ENCODE measurements at places on chromosomes 4 and X.

DNA sequence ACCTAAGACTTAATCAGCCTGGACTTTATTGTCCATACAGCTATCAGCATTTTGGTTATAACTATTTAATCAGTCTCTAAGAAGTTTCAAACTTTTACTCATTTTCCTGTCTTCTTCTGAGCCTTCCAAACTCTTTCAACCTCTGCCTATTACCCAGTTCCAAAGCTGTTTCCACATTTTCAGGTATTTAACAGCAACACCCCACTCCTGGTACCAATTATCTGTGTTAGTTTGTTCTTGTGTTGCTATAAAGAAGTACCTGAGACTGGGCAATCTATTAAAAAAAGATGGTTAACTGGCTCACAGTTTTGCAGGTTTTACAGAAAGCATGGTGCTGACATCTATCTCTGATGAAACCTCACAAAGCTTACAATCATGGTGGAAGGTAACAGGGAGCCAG, 195.6 kb downstream of the NPNT start:
- DNase-seq: no peak

- peak; percentile 70 for DNase-seq
These were observed 488 bp downstream of the SLC25A5 start for GRCh38 chrX:119468551-119469312.

GRCh38 chr4:163335384-163335783, 3.0 kb upstream of the NPY1R start:
- DNase-seq: no peak

GRCh38 chr4:119028296-119028695, 107.3 kb upstream of the MYOZ2 start:
- DNase-seq: no peak

GRCh38 chr4:18815779-18816173, 794.2 kb upstream of the LCORL start:
- no peak for DNase-seq

GRCh38 chrX:56987741-56988140, 7.6 kb downstream of the SPIN3 start:
- no peak for DNase-seq

GRCh38 chrX:16822723-16823122, 36.5 kb downstream of the TXLNG start:
- DNase-seq: no peak

DNA sequence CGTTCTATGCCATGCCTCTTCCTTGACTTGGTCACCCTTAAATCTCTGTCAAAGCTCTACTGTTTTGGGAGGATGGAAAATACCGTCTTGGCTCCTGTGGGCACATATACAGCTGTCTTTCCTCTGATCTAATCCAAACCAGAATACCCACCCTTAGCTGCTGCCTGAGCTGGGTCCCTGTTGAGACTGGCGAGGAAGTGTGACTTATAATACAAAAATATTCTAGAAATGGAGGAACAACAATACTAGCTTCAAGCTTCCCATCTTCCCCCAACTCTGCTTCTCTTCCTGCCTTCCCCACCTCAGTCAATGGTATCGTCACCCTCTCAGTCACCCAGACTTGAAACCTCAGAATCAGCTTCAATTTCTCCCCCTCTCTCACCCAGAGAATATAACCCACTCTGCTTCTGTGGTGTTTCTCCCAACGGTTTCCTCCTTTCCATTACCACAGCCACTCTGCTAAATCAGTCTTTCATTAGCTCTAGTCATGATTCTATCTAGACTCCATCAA, 599 bp upstream of the IL2RG start:
- no peak for DNase-seq

- no peak for DNase-seq
These were observed 63.5 kb downstream of the EGF start for GRCh38 chr4:109976189-109976588.

- no peak for DNase-seq
These were observed 24.3 kb upstream of the PAK3 start for GRCh38 chrX:111071542-111072277.

DNA sequence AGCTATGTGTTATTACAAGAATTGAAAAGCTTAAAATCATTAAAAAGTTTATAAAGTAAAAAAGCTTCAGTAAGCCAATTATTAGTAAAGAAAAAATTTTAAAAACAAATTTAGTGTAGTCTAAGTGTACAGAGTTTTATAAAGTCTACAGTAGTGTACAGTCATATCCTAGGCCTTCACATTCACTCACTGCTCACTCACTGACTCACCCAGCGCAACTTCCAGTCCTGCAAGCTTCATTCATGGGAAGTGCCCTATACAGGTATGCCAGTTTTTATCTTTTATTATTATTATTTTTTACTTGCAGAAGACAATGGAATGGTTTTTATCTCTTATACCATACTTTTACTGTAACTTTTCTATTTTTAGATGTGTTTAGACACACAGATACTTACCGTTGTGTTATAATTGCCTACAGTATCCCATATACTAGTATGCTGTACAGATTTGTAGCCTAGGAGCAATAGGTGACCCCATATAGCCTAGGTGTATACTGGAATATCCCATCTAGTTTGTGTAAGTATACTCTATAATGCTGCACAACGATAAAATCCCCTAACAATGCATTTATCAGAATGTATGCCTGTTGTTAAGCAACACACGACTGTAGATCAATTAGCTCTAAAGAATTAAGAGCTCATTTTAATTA, 230.7 kb downstream of the DCLK2 start:
- DNase-seq: no peak

- DNase-seq: no peak
These were observed 77.3 kb downstream of the CXXC4 start for GRCh38 chr4:104417357-104417882.

DNA sequence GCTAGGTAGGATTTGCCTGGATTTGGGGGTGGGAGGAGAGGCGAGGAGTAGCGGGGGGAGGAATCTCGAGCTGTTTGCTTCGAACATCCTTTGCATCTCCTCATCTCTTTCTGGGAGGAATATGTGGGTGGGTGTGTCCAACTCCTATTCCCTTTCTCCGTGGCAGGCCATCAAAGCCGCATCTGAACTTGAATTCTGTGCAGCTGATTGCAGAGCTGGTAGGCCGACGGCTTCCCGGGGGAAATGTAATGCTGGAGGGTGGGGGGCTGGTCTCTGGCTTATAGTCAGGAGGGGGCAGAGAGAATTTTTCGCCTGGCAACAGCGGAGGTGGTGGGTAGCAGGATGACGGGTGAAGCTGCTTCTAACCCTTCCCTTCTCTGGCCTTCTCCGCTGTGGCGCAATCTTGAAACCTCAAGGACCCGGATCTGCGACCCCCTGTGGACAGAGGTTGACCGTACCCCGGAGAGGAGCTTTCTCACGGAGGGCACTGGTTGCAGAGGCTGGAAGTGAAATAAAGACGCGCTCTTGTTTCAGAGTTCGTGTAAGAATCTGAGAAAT, 628 bp downstream of the ZCCHC12 start:
- no peak for DNase-seq

DNA sequence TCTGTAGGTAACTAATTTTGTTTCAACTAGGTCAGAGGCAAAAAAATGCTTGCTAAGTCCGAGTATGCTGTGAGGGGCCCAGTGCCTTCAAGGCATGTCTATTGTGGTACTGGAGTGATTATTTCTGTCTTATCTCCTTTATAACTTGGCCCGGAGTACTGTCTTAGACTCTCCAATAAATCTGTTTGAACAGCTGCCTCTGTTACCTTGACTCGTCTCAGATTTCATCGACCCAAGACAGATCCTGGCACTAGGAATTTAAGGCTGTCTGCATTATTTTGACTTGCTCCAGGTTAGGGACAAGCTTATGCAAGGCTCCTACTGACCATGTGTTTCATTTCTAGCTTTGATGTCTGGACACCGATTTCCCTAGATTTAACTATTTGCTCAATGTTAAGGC, 41.1 kb upstream of the NKAP start:
- DNase-seq: no peak

- DNase-seq: no peak
These were observed 85.4 kb downstream of the RPS3A start for GRCh38 chr4:151184523-151185458.

- DNase-seq: no peak
These were observed 12.8 kb upstream of the STBD1 start for GRCh38 chr4:76293772-76294171.

GRCh38 chr4:23006756-23007155, 314.0 kb downstream of the GBA3 start:
- DNase-seq: no peak

- no peak for DNase-seq
These were observed 14.8 kb upstream of the MAEA start for GRCh38 chr4:1274871-1275270.

- DNase-seq: no peak
These were observed 40.4 kb downstream of the GUCY1B1 start for GRCh38 chr4:155799116-155799793.

DNA sequence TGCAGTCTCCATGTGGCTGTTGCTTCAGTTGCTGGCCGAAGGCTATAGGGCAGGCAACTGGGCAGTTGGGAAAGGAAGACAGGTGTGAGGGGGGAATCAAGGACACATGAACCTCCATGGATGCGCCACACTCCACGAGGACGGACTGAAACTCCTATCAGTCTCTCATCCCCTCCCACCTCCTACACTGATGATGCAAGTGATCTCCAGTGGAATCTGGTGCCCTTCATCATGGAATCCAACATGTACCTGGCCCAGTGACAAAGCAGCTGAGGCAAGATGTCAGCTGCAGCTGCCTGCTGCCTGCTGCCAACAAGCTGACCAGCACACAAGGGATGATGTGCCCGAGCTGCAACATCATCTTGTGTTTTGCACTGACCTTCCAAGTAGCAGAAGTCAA, 26.0 kb upstream of the MGST2 start:
- no peak for DNase-seq

DNA sequence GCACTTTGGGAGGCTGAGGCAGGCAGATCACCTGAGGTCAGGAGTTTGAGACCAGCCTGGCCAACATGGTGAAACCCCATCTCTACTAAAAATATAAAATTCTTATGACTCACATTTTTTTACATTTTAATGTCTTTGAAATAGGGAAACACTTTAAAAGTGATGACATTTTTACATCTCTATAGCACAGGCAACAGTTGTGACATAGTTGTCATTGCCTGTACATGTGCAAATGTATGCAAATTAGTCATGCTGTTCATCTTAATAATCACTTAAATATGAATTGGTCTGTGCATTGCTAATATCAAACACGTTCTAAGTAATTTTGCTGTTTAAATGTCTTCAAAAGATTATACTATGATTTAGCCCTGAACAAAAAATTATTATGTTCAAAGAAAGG, 41.7 kb downstream of the ZGRF1 start:
- no peak for DNase-seq

GRCh38 chrX:129594781-129595180, 54.7 kb downstream of the OCRL start:
- DNase-seq: no peak

- no peak for DNase-seq
These were observed 149.1 kb downstream of the PAPSS1 start for GRCh38 chr4:107570952-107571351.

- no peak for DNase-seq
These were observed 64.9 kb downstream of the NLGN4X start for GRCh38 chrX:6163721-6164120.

DNA sequence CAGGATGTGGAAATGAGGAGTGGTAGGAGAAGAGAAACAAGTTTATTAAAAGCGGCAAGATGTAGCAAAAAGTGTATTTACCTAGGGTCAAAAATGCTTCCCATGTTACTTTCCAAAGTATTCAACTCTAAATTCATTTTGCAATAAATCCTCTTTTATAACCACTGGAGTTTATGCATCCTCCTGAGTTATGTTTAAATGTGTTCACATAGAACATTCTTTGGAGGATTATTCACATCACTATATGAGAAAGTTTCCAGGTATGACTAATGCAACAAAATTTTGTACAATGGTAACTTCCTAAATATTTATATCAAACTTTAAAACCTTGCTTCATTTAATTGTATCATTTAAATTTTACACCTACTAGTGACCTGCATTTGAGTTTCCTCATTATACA, 870.6 kb upstream of the SLIT2 start:
- no peak for DNase-seq

DNA sequence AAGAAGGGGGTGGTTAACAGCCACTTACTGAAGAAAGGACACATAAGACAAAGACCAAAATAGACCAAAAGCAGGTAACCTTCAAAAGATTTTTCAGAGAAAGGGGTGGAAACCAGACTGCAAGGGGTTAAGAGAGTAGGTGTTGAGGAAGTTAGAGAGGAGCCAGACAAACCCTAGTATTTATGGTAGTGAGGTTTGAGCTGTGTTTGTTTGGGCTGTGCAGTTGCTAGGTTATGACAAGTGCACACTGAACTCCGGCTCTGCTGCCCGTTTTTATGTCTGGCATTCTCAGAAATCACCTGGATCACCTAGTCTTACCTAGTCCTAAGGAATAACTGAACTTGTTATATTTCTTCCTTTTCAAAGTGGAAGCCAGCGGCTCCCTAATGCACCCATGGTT, 22.9 kb upstream of the G3BP2 start:
- no peak for DNase-seq

DNA sequence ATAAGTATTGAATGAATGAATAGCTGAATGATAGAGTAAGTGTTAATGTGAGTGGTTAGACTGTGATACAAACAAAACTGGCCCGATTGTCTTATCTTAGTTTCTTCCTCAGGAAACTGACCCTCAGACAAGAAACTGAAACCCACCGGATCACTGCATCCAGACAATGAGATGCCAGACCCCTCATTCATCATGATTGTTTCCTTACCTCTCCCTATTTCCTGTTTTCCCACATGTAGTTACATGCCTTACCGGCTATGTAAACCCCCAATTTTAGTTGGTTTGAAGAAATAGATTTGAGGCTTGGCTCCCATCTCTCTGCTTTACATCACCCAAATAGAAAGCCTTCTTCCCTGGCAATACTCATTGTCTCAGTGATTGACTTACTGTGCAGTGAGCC, 218.9 kb upstream of the PPP1R2C start:
- DNase-seq: no peak

DNA sequence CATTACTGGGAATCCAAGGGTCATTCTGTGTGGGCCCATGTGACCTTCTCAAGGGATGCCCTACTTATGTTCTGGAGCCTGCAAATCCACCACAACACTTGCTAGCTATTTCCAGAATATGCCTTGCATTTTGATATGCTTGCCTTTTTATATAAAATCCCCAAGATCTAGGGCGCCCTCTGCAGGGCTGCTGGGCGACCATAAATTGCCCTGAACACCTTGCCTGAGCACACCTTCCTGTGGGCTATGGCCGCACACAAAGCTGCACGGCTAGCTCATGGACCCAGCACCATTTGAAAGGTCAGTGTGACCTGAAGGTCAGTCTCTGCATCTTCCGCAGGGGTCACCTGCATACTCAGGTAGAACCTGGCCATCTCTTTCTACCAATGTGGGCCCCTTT, 311.7 kb downstream of the NLGN4X start:
- DNase-seq: no peak

DNA sequence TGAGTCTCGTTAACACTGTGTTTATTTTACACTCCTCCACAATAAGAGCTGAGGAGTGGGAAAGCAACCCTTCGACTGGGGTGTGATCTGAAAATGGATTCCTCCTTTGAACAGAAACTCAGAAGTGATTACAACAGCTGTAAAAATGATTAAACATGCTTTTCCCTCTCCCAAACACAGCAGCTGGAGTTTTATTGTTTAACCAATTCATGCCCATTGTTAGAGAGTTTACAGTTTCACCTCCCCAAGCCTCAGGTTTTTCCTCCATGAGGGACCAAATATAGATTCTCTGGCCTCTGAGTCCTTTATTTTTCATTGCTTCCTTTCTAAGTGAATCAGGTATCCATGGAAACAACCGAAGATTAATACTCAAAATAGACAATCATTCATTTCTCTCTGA, 263.0 kb upstream of the TAPT1 start:
- DNase-seq: no peak
